ENCODE measurements at places on chromosomes 12 and 14.

GRCh38 chr12:109981311-109981710 is 14.9 kb downstream of the GIT2 start:
- DNase-seq: no peak

DNA sequence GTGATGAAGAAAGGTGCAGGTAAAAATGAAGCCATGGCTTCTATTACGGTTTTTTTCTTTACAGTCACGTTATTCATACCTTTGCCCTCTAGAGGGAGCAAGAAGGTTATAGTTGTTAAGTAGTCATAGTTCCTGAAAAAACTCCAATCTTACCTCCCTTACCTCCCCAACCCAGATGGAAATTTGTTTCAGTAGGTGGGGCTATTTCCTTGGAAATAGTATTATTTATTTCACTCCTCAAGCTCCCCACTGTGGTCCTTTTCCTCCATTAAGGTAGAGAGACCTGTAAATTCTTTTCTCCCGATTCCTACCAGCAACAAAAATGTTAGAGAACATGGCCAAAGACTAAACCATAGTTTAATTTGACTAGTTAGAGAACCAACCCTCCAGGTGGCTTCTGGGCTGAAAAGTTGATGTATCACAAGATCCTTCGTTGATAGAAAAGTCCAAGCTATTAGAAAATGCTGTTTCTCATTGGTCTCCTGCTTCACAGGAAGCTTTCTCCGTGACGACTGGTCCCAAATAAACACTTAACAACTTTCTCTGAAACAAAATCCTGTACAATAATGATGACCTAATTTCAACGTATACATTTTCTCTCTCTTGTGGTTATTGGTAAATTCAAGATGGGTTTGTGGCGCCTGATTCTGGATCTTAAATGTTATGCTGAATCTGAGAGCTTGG is 43.5 kb downstream of the TMX1 start:
- no peak for DNase-seq

- no peak for DNase-seq
Observed at GRCh38 chr12:74899031-74899829, 310.4 kb downstream of the KCNC2 start.

DNA sequence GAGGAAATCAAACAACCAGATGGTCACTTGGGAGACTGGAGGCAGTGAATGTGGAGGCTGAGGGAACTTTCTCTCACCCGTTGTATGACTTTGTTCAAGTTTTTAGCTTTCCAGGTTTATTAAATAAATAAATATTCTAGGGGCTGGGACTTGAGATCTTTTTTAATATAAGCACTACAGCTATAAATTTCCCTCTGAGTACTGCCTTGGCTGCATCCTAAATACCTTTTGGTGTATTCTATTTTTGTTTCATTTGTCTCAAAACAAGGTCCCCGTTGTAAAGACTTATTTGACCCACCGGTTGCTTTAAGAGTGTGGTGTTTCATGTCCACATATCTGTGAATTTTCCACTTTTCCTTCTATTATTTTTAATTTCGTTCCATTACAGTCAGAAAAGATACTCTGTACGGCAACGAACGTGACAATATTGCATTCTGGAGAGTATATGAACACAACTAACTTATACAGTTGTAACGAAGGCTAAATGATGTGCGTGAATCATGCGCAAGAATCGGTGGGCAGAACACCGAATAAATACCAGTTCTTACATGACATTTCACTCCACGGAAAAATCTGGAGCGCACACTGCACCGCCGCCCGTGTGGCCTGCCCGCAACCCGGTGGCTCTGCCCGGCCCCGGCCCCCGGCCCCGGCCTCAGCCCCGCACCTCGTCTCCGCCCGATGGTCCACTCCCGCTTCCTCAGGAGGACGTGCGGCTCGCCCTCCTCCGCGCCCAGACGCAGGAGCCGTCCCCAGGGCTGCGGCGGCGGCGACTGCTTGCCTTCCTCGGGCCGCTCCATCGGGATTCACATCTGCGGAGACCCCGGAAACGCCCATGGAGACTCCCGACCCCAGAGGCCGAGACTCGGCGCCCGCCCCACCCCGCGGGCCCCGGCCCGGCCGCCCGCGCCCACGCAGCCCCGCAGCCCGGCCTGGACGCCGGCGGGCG is 602 bp downstream of the CHFR start:
- DNase-seq: no peak

DNA sequence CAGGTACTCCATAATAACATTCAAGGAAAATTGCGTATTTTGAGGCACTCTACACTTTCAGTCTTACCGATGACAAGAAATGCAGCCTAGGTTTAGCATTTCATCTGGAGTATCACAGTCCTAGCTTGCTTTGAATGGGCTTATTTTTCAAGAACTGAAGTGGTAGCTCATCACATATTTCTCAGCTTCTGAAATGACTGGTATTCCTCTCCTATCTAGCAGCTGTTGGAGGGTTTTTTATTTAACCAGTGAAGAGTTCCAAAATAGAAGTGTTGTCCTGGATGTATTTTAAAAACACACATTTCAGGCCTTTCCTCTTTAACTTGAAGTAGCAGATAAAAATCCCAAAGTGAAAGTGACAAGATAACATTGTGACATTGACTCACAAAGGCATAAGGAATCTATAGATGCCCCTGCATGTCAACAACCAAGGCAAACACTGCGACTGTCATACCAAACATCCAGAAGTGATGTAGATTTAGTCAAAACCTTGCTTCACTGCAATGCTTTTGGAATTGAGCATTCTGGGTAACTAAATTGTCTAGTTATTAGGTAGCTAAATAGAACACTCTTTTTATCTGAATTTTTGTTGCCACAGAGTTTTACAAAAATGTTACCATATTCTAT is 182.2 kb upstream of the FBXO33 start:
- no peak for DNase-seq

- DNase-seq: no peak
Observed at GRCh38 chr12:1284611-1285010, 293.6 kb downstream of the ERC1 start.

- DNase-seq: no peak
Observed at GRCh38 chr14:74697976-74698375, 14.9 kb downstream of the AREL1 start.

DNA sequence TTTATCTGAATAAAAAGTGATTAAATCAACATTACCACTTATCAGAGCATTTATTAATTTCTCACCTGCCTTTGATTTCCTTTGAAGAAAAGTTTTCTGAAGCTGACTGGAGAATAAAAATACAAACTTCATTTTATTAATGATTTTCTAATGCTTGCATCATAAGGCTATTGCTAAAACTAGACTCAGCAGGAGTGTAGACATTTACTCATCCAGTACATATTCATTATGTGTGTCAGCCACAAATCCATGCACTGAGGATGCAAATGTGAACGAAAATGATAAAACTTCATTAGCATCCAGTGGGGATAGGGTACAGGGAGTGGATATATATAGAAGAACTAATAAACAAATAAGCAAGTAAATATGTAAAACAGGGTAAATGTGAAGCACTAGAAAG is 74.6 kb downstream of the SLCO1B3 start:
- no peak for DNase-seq

DNA sequence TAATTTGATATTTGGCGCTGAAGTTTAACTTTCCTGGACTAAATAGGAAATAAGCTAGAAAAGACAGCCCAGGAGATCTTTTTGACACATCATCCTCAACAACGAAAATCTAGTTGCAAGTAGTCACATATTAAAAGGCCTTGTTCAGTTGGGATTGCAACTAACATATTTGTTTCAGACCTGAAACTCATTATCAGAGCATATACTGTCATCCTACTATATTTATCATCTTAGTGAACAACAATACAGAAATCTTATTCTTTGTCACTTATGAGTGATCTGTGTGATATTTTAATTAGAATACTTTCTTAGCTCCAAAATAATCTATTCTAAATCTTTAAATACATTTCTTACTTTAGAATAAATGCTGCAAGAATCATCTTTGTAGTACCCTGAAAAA is 72.1 kb downstream of the ELK3 start:
- DNase-seq: no peak

DNA sequence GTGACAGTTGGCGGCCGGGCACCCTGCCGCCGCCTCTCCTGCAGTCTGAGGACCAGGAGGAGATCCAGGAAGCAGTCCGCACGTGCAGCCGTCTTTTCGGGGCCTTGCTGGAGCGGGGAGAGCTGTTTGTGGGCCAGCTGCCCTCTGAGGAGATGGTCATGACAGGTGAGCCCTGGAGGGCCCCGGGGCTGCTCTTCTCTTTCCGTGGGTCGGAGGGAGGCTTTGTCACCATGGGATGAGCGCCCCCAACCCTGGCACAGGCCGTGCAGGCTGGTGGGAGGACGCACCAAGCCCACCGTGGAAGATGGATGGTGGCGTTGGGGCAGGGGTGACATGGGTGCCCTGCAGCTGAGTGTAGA is 532 bp downstream of the NOC4L start:
- DNase-seq: no peak

DNA sequence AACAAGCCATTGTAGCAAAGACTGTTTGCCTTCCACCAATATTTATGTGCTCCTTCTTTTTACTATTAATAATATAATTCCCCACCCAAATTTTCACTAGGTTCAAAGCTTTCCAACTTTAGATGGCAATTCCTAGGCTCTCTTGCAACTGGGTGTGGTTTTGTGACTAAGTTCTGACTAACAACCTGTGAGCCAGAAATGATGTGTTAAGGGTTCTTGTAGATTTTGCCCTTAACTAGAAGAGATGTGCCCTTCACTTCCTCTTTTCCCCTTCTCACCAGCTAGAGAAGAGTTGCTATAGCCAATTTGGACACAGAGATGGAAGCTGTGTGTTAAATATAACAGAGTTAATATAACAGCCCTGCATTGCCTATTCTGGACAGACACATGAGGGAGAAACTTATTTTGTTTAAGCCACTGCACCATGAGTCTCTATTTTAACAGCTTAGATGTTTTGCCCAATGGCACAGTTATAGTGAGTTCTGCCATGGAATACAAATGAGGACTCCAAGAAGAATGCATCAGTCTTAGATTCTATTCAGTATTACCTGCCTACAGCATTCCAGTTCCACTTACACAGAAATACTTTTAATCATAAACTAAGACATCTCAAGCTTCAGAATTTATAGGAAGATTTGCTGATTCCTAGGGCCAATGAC is 216.2 kb downstream of the DUSP6 start:
- DNase-seq: peak; percentile 36

DNA sequence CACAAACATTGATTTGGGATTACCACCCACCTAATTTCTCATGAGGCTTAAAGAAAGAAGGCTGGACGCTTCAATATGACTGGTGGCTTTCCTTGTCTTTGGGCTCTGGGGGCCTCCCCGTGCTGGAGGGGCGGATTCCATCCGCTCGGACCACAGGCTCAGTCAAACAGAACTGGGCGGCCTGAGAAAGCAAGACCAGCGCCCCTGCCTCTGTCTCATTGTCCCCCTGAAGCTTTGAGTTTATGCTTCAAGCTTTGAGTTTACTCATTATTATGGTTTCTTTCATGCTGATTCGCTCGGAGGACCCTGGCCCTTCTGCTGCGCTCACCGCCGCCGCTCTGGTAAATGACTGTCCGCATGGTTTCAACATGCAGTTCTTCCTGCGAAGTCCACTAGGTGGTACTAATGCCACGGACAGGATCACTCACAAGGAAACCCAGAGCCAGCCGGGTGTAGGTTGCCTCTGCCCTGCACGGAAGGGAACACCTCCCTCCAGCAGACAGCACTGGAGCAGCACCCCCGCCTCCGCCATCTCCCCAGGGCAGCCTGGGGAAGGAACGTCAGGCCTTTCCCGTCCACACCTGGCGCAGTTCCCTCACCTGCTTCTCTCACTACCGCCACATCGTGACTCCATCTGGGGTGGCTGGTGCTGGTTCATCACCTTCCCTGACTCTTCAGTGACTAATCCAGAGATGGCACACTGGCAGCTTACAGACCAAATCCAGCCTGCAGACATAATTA is 13.2 kb upstream of the TIGAR start:
- DNase-seq: no peak

DNA sequence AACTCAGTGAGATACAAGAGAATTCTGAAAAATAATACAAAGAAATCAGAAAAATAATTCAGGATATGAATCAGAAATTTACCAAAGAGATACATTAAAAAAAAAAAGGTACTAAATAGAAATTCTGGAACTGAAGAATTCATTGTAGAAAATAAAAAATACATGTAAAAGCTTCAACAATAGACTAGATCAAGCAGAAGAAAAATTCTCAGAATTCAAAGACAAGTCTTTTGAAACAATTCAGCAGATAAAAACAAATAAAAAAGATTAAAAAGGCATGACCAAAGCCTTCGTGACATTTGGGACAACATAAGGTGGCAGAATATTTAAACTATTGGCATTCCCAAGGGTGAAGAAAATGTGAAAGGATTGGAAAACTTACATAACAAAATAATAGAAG is 133.1 kb upstream of the CNOT2 start:
- no peak for DNase-seq

DNA sequence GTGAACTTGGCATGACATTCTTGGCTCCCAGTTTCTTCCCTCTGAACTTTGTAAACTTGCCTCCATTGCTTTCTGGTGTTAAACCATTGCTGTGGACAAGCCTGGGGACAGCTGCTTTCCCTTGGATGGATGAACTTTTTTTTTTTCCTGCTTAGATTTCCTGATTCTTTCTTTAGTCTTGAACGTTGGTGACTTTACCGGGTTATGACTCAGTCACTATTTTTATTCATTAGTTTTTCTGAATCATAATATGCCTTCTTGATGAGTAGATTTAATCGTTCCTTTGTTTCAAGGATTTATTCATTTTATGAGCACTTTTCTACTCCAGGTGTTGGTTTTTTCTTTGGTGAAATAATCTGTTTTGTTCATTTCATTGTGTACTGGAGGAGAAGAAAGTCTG is 155.0 kb upstream of the RTL1 start:
- no peak for DNase-seq

DNA sequence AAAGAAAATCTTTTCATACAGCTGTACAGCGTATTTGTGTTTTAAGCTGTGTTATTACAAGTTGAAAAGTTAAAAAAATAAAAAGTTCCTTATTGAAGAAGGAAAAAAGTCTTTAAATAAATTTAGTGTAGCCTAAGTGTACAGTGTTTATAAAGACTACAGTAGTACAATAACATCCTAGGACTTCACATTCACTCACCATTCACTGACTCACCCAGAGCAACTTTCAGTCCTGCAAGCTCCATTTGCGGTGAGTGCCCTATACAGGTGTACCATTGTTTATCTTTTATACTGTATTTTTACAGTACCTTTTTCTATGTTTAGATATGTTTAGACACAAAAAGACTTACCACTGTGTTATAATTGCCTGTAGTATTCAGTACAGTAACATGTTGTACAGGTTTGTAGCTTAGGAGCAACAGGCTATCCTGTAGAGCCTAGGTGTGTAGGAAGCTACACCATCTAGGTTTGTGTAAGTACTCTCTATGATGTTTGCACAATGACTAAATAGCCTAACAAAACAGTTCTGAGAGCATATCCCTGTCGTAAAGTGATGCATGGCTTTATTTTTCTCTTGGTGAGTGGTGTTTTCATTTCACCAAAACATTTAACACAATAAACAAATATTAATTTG is 275.2 kb downstream of the DACT1 start:
- no peak for DNase-seq

- DNase-seq: no peak
Observed at GRCh38 chr14:103091041-103091882, 3.3 kb upstream of the EXOC3L4 start.

Measured in SIG-M5 (cell line).